H7 (cell line): ENCODE measurements at places on chromosomes 1 and 21. TPM values are rescaled to one million over a fixed set of nuclear protein-coding genes. Genes with fewer than 3 reads are reported as not detected.

The WNT2B gene
- 0.14 and 0.22 TPM in 2 replicates for total RNA-seq

GRCh38 chr1:63318201-63318979, 4.0 kb upstream of the FOXD3 start:
- DNase-seq, result no peak

GRCh38 chr1:89286549-89287180, 14.0 kb upstream of the GBP5 start:
- DNase-seq, result no peak

- no peak for DNase-seq
Measured at GRCh38 chr1:117335376-117336086, 31.7 kb upstream of the MAN1A2 start.

- no peak for DNase-seq
Measured at GRCh38 chr1:232178191-232178590, 451.7 kb downstream of the SIPA1L2 start.

- DNase-seq, result no peak
Measured at GRCh38 chr1:37069406-37069805, 35.1 kb upstream of the GRIK3 start.

The NPHS2 gene
- not detected in 2 replicates for total RNA-seq

DNA sequence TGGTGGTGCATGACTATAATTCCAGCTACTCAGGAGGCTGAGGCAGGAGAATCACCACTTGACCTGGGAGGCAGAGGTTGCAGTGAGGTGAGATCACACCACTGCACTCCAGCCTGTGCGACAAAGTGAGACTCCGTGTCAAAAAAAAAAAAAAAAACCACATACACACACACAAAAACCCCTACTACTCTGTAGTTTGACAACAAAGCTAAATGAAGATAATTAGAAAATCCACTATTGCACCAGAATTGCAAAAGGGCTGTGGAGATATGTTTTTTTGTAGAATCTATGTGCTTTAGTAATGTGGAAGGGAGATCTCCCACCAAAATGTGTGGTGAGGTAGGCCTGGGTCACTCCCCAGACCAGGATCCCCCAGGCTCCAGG, 32.2 kb upstream of the KHDRBS1 start:
- DNase-seq, result no peak

DNA sequence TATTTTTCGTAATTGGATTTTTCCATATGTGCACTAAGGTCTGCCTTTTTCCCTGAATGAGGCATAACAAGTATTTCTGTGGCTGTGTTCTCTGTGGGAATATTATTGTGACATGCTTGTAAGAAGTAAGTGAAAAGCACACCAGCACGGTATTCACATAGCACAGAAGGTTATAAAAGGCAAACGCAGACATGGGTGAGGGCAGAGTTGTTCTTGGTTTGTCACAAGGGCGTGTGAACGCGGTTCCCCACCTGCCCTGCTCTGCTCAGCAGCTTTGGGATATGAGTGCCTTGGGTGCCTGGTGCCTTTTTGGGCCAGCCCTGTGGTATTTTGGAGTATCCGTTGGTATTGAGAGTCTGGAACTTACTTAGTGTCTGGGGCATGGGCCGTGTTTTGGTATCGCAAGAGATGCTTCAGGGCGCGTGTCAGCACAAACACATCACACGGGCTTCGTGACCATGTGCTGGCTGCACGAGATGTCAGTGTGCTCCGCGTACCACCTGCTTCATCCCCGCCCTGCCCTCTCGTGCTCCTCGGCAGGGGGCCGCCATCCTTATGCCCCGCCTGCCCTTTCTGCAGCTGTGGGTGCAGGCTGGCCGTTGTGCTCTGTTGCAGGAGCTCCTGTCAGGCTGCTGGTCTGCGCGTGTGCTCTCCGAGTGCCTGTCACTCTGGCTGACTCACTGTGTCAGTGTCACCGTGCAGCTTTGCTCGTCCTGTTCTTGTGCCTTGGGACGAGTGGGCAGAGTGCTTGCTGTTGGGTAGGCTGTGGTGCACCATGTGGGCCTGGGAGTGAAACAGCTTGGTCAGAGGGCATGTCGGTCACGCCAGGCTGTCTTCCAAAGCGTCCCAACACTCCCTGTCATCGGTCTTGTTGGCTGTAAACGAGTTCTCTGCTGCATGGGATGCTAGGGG, 15.0 kb downstream of the SKI start:
- no peak for DNase-seq

DNA sequence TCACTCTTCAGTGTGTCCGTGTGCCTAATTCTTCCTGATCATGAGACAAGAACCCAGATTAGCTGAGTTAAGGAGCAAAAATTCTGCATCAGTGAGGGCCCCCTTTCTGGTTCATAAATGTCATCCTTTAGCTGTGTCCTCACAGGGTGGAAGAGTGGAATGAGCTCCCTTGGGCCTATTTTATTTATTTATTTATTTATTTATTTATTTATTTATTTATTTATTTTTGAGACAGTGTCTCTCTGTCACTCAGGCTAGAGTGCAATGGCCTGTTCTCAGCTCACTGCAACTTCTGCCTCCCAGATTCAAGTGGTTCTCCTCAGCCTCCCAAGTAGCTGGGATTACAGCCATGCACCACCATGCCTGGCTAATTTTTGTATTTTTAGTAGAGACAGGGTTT, 131.7 kb downstream of the PATJ start:
- DNase-seq, result no peak

DNA sequence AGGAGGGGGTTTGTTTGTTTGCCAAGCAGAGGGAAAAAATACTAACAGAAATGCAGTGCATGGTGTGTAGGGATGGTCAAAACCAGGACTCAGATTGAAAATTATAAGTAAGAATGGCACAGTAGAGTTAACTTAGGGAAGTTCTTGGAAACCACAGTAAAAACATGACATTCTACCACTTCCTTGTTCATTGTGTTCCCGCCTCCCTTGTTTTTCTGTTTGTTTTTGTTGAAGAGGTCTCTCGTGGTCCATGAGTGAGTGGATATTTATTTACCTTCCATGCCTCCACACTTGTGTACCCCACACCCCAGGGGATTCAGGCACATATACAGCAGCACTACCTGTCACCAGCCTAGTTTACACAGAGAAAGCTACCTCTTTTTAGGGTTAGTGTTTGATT, 69.6 kb downstream of the OLFML2B start:
- no peak for DNase-seq

- no peak for DNase-seq
Measured at GRCh38 chr21:31670070-31670469, 10.6 kb downstream of the SOD1 start.

DNA sequence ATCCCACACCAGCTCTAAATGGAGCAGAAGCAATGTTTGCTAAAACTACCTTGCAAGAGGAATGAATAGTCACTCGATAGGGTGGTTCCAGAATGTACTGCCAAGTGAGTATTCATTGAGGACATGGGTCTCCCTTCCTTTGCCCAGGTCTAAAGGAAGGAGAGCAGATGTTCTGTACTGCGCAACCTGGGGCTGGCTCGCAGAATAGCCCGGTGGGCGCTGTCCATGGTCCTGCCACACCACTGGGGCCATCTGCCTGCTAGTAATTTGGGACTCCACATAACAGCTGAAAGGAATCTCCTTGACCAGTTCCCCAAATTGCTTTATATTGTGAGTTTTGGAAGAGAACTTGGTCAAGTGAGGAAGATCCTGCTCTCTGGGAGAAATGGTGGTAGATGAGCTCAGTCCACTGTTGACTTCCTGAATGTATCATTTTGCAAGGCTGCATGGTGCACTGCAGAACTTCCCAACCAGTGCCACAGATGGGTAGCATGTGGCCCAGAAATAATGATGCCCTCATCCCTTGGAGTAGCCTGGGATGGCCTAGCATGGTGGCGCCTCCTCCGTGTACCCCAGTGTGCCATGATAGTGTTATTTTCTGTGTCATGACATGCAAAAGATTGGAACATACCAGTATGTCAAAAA, 5.7 kb downstream of the SLC6A17 start:
- peak; percentile 88 for DNase-seq

- DNase-seq, result peak; percentile 31
Measured at GRCh38 chr1:57835620-57836019, 411.8 kb upstream of the DAB1 start.

DNA sequence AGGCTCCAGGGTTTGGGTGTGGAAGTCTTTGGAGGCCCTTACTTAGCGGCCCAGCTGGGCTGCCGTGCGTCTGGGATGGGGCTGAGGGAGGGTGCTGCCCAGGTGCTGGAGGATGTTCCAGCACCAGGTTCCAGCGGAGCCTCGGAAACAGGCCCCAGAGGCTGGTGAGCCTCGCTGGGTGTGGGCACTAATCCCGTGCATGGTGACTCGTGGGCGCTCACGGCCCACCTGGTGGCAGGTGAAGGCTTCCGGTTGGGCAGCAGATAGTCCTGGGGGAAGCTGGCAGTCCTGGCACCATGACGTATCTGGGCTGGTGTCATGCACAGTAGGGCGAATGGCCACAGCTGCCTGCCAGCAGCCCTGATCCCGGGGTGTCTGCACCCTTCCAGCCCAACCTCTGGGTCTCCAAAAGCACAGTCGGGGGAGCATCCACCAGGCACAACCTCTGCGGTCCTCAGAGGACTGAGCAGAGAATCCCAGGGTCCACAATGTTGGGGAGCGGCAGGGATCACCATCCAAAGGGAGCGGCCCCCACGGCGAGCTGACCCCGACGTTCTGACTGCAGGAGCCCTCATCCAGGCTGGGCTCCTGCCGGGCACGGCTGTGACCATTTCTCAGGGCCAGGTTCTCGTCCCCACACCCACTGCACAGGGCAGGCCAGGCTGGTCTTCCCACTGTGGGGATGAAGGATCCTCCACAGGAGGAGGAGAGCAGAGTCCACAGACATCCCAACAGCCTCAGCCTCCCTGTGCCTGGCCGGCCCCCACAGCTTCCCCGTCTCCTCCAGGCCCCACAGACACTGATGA, 25.3 kb downstream of the FTCD start:
- DNase-seq, result no peak

GRCh38 chr1:23356471-23357137, 12.5 kb upstream of the HNRNPR start:
- DNase-seq, result no peak

- DNase-seq, result no peak
Measured at GRCh38 chr1:82755671-82756070, 954.9 kb downstream of the ADGRL2 start.

DNA sequence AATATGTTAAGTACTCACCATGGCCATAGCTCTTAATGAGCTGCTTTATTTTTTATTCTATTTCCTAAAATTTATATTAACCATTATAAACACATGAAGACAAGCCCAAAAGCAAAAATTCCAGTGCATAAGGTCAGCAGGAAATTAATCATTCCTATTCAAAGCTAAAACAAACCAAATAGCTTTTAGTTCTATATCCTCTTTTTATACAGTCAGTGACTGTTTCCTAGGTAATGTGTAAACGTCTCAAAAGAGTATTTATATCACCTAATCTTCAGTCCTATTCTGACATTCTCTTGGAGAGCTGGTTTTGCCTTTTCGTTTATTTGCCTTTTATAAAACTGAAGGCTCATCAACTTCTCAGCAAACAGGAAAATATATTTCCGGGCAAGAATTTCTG, 4.2 kb downstream of the GOLPH3L start:
- DNase-seq, result no peak

GRCh38 chr1:114353262-114353661, 157.7 kb downstream of the TRIM33 start:
- DNase-seq, result peak; percentile 60

GRCh38 chr21:42081931-42082381, 10.8 kb downstream of the UMODL1 start:
- DNase-seq, result peak; percentile 69

The EXTL2 gene
- 57.7 and 67.2 TPM in 2 replicates for total RNA-seq

- DNase-seq, result no peak
Measured at GRCh38 chr21:41241341-41241740, 73.4 kb downstream of the BACE2 start.
